ENCODE measurements at places on chromosomes 3 and 15.

DNA sequence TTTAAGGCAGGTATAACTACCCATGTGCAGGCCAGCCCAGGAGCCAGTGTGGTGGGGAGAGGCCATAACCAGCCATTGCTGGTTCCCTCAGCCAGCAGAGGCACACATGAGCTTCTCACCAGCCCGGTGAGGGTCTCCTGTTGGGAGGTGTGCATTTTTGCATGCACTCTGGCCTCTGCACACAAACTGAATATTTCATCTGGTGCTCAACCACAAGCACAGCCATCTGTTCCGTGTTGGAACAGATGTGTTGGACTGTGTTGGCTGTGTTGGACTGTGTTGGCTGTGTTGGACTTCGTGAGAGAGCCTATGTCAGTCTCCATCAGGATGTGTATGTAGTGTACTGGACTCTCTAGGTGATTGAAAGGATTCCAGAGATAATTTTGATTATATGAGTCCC lies 67.2 kb downstream of the RPL39L start:
- no peak for DNase-seq

DNA sequence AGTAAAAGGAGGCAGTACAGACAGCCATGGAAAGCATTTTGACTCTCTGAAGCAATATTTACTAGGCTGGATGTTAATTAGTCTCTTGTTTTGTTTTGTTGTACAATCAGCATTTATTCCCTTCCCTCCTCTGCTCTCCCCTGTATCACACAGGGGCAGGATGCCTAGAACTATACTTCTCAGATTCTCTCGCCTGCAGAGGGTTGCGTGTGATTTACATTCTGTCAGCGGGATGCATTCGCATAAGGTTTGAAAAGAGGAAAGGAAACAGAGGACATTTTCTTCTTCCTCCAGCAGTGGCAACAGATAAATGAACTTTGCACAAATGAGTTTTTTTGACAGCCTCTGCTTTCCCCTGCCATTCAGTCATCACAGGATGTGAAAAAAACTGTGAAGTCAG lies 188.3 kb downstream of the RSL24D1 start:
- no peak for DNase-seq

DNA sequence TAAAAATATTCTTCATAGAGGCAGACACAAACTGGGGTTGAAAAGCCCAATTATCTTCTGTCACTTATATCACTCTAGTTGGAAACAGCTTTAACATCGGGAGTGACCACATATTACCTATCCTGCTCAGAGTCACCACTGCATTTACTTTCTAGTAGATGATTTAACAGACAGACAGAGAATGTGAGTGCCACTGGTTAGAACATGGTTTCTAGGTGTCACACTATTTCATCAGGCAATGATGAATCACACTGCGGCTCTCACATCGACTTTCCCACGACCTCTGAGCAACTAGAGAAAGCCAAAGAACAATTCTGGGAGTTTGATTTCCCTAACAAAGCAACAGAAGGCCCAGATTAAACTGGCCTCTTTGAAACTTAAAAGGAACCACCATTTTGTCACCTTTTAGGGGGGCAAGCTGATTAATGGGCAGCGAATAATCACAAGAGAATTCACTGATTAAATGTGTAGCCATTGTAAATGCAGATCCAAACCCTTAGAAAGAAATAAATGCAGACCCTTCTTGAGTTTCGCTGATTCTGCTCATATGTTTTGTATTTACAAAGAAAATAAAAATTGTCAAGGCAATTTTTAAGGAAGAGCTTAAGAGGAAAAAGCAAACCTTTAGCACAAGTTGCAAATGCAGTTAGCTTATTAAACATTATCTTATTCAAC lies 112.6 kb upstream of the KBTBD8 start:
- no peak for DNase-seq

DNA sequence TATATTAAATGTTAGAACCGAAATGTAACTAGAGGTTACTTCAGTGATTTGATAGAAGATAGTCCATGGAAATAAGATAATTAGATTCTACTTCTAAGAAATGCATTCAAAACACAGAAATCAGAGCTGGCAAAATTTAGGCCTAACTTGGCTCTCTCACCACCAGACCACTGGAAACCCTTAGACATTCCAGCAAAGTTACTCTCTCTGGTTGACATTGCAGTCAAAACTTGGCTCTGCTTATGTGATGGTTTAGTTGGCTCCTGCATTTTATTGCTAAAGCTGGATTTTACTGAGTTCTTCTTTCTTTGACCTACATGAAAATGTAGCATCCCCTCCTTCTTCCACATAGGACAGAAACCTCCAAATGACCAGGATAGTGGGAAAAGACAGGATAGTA lies 35.4 kb upstream of the CBLB start:
- DNase-seq = no peak

DNA sequence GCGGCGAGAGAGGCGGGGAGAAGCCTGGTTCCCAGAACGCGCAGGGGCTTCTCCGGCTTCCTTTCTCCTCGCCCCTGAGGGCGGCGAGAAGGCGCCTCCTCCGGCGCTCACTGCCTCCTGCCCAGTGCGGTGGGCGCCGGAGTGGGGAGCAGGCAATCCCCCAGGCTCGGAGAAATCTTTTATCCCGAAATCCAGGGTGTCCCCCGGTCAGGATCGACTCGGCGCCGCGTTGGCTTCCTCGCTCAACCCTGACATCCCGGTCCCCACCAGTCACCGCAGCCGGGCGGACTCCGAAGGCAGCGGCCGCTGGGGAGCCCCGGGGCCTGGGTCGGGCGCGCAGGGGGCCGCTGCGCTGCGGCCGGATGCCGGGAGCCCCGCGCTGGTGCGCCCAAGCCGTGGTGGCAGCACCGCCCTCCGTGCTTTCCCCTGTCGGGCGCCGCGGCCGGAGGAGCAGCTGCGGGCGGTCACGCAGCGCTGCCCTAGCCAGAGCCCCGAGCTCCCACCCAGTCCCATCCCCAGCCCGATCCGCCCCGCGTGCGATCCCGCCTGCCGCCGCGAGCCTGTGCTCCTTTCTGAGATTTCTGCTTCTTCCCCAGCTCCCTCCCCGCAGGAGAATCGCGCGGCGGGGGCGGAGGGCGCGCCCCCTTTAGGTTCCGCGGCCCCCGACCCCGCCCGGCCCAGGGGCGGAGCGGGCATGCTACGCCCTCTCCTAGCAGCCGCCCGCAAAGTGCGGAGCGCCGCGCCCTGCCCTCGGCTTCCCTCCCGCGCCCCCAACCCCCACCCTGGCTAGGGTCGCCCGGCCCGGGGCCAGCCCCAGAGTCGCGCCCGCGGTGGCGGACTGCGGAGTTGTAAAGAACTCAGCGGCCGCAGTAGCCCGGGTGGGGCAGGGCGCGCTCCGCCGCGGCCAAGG lies 683 bp upstream of the CACNA2D3 start:
- DNase-seq = no peak

DNA sequence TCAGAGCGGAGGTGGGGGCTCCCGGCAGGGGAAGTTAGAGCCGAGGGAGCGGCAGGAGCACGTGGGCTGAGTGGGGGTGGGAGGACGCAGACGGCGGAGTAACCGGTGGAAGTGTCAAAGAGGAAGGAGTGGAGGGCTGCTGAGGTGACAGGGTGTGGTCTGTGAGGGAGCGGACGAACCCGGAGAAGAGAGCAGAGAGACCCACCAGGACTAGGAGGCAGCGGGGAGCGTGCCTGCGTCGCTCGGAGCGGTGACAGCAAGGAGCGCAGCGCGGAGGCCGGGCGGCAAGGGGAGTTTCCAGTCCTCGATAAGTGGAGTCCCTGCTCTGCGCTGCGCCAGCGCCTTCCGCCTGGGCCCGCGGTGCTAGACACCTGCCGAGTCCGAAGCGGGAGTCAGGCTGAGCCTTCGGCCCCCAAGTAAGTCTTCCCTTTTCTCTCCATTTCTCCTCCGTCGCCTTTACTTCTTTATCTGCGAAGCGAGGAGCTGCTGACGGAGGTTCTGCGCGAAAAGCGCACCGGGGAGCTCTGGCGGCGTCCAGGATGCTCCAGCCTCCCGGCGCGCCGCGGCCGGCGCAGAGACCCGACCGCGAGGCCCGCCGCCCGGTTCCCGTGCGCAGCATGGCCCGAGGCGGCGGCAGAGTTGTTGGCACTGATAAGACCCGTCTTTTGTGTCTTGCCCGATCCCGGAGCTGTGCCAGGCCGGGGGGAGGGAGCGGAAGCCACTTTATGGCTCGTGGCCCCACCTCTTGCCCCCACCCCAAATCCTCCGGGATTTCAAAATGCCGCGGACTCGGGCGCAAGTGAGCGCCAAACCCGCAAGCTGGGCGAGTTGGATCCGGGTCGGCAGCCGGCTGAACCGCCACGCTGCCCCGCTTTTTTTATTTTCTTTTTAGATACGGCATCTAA lies 533.0 kb upstream of the SEMA6D start:
- no peak for DNase-seq

- no peak for DNase-seq
Observed at GRCh38 chr3:114154321-114154821, 24.5 kb downstream of the DRD3 start.

DNA sequence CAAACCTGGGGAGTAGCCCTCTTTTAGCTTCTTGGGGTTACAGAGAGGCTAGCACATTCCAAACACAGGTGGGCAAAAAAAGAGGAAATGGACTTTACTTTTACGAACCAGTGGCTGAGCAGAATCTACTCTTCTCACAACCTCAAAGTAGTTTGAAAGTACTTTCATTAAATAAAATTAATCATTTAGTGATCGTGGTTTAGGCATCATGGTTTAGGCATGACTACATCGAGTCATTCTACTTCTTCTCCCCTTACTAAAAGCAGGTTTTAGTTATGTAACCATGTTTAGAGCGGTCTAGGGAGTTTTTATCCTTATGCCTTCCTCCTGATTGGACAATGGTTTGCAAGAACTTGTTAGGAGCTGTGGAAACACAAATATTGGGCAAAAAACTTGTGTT lies 2.5 kb upstream of the GREM1 start:
- DNase-seq = no peak

DNA sequence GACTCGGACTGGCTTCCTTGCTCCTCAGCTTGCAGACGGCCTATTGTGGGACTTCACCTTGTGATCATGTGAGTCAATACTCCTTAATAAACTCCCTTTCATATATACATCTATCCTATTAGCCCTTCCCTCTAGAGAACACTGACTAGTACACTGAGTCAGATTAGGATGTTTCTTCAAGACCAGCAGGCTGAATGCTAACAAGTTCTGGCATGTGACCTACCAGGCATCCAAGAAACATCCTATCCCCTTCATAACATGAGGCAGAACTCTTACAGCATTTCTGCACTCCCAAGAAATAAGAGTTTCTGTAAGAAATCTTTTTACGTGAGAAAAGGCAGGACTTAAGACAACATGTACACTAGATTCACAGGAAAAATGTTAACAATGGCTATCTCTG lies 9.3 kb downstream of the CFAP92 start:
- no peak for DNase-seq

- DNase-seq = no peak
Observed at GRCh38 chr3:171251835-171252234, 208.4 kb downstream of the TNIK start.

GRCh38 chr3:123336441-123336851 lies 112.4 kb downstream of the ADCY5 start:
- DNase-seq = no peak

DNA sequence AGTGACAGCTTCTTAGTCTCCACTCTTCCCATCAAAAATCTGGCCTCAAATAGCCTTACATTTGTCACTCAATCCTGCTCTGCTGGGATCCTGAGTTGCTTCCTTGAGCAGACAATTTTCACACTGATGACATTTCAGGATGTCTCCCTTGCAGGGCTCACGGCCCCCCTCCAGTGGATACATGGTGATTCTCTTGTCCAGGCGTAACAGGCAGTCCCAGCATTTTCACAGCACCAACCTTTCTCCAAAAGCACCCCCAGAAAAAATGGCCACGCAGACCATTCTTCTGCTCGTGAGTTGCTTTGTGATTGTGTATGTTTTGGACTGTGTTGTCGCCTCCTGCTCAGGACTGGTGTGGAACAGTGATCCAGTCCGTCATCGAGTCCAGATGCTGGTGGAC lies 47.4 kb upstream of the WNT7A start:
- no peak for DNase-seq

- peak; percentile 47 for DNase-seq
Observed at GRCh38 chr15:97547381-97547780, 413.1 kb upstream of the ARRDC4 start.

DNA sequence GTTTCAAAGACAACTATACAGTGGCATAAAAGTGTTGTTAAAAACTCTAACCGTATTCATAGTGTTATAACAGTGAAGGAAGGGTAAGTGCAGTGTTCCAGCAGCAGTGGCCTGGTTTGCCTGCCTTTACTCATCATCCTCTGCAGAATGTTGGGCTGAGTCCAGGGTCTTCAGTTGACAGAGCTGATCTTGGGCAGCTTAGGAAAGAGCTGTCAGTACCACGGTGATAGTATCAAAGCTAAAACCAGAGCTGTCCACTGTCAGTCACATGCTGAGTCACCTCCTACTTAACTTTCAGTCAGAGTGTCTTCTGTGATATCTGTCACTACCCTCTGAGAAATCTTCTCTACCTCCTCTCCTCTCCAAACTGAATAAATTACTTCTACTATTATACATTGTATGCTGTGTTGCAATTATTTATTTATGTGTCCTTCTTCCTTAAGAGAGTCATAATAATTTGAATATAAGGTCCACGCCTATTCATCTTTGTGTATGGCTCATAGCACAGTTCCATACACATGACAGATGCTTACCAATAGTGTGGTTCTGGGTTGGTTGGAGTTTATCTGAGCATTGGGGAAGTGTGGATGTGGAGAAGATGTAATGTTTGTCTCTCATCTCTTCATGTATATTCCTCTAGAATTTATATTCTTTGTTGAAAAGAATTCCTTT lies 242.1 kb downstream of the ZIC1 start:
- no peak for DNase-seq

DNA sequence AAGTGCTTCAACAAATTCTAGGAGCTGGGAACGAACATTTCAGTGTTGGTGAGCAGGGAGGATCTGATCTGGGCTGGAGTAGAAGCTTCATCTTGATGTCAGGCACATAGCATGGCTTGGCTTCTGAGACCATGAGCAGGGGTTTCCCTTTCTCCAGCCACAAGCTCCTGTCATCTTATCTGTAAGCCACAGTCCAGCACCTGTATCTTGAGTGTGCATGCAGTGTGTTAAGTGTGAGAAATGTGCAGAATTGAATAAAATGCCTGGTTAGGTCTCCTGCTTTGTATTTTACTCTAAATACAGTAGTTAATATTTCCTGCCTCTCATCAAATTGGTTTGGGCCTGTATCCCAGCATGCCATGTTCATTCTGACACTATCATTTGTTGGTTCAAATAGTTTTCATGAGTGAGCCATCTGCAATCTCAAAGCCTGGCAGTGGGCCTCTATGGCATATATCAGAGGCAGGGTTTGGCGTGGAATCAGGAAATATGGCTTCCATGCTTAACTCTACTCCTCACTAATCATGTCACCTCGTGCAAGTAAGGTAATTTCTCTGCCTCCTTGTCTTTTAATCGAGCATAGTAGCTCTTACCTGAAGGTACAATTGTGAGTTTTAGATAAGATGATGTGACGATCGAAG lies 43.3 kb downstream of the TLNRD1 start:
- DNase-seq = no peak

- no peak for DNase-seq
Observed at GRCh38 chr3:12353796-12354525, 65.1 kb downstream of the PPARG start.

DNA sequence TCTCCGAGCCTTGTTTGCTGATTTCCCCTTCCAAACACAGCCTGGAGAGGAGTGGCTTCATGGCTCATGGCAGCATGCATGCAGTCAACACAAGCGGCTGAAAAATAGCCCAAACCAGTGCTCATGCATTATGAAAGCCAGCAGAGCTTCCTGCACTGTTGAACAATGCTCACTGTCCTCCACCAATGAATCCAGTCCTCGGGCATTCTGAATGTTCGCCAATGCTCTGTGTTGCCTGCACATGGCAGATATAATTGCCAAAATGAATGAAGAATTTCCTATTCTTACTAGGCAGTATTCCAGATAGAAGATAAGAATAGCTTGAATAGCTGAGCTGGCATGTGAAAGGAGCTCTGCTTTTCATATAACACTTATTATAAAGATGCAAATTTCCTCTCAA lies 252.7 kb downstream of the ROBO1 start:
- DNase-seq = peak; percentile 47
